ENCODE measurements at places on chromosomes 6 and 20. TPM values are rescaled to one million over a fixed set of nuclear protein-coding genes. Genes with fewer than 3 reads are reported as not detected.

The SYNDIG1 gene
- total RNA-seq: 8.3 TPM

- no peaks in the 10 kb centered on the region for H3K27me3 ChIP-seq
- H3K4me3 ChIP-seq: no peak overlapping the region
- no peaks in the 10 kb centered on the region for H3K4me1 ChIP-seq
- peak; percentile 20 for DNase-seq
These were observed 346.5 kb upstream of the PLCB4 start for GRCh38 chr20:8722277-8722928.

GRCh38 chr20:63533388-63533787, 3.8 kb downstream of the PTK6 start:
- peaks cover 12% of the 10 kb centered on the region for H3K4me1 ChIP-seq
- H3K4me3 ChIP-seq: no peak overlapping the region
- no peaks in the 10 kb centered on the region for H3K27me3 ChIP-seq
- H3K27ac ChIP-seq: no peak overlapping the region

- H3K4me1 ChIP-seq: no peaks in the 10 kb centered on the region
- DNase-seq: no peak
- no peak overlapping the region for H3K4me3 ChIP-seq
These were observed 13.7 kb upstream of the TMEM244 start for GRCh38 chr6:129874837-129875236.

GRCh38 chr6:79710127-79710526, 79.0 kb downstream of the SH3BGRL2 start:
- no peaks in the 10 kb centered on the region for H3K36me3 ChIP-seq
- no peak overlapping the region for H3K4me3 ChIP-seq
- H3K27ac ChIP-seq: no peak overlapping the region
- peak; percentile 28 for DNase-seq

DNA sequence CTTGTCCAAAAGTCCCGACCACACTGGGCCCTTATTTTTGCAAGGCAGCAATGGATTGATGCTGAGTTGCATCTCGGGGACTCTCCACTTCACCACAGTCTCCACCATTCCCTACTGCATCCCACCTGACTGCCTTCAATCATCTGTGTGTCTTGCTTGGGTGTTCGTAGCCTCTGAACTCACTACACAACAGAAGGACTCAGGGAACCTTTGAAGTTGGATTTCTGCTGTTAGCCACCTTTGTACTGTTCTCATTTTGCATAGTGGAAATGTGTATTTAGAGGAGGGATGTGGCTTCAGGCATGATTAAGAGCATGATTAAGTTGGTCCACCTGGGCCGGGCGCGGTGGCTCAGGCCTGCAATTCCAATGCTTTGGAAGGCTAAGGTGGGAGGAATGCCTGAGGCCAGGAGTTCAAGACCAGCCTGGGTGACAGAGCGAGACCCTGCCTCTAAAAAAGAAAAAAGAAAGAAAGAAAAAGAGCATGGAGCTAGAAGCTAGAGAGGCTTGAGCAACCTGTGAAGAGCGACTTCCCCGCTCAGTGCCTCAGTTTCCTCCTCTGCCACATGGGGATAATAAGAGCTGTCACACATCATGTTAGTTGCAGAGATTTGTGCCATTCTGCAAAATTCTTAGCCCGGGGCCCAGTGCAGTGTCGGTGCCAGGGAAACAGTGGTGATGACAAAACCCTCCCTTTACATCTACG, 121.3 kb upstream of the PTPN1 start:
- H3K27ac ChIP-seq: no peak overlapping the region
- H3K36me3 ChIP-seq: no peaks in the 10 kb centered on the region
- H3K4me3 ChIP-seq: no peak overlapping the region
- H3K27me3 ChIP-seq: no peaks in the 10 kb centered on the region

The CRYBG1 gene
- total RNA-seq: 7.9 TPM

The ROS1 gene
- total RNA-seq: not detected

The ITPR3 gene
- 77.8 TPM for total RNA-seq

- no peaks in the 10 kb centered on the region for H3K4me1 ChIP-seq
- H3K36me3 ChIP-seq: no peaks in the 10 kb centered on the region
- no peak for DNase-seq
- no peak overlapping the region for H3K27ac ChIP-seq
These were observed 1.9 kb downstream of the CST9L start for GRCh38 chr20:23566199-23566932.

The OPRM1 gene
- not detected for total RNA-seq

The EXOC2 gene
- 37.1 TPM for total RNA-seq

The GABRR2 gene
- total RNA-seq: 0.67 TPM

DNA sequence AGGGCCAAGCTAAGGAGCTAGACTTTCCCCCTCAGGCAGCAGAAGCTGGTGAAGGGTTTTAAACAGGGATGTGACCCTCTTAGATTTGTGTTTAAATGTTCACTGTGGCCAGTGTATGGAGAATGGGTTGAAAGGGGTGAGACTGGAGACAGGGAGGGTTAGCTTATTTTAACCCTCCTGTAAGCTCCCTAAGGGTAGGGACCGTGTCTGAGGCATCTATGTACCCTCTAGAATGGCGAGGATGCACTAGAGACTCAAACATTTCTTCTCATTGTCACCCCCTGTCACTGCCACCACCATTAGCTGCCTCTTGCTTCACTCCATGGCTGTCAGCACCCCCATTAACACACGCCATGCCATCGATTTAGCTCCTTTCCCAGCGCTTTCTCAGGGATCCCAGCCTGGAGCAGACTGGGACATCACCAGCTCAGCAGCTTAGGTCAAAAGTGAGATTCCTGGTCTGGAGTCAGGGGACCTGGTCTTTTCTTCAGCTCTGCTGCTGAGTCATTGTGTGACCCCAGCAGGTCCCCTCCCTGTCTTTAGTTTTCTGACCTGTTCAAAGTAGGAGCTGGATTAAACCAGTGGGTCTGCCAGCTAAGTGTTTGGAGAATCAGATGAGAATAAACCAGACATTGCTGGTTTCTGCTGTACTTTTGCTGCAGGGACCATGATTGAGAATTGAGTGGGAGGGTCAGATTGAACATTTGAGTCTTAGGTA, 1.1 kb upstream of the SLC22A7 start:
- no peak overlapping the region for H3K27ac ChIP-seq
- no peaks in the 10 kb centered on the region for H3K36me3 ChIP-seq
- no peak for DNase-seq

DNA sequence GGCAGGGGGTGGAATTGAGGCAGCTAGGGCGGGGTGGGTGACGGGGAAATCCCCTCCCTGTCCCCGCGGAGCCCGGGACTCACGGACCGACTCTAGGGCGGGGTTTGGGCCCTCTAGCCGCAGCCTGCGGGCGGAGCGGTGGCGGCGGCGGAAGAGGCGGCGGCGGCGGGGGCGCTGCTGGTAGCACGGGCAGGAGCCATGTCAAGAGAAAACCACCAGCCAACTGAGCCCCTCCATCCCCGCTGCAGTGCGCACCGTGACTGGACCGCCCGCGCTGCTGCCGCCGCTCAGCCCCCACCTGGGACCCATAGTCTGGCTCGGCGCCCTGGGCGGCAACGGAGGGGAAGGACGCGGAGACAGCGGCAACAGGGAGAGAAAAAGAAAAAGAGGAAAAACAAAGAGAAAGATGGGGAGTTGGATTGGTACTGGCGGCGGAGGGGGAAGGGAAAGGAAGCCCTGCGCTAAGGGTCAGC, 1.2 kb upstream of the C6orf62 start:
- H3K4me1 ChIP-seq: peaks cover 22% of the 10 kb centered on the region
- peaks cover 8% of the 10 kb centered on the region for H3K36me3 ChIP-seq

DNA sequence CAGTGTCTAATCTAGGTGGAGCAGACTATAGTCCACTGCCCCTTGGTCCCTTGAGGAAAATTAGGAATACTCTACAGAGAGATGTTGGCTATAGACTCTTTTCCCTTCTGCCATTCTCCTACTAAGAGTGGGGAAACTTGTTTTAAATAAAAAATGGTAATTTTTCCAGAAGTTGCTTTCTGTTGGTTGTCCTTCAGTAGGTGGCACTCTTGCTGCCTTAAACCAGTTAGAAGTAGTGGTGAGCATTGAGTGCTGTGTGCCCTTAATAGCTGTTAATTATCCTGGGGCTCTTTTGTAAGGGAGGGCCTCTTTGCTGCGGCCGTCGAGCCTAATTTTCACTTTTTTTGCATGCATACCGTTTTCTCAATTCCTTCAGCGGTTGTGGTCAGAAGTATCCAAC, 2.8 kb downstream of the CMTR1 start:
- DNase-seq: no peak
- H3K27me3 ChIP-seq: no peaks in the 10 kb centered on the region
- peaks cover 5% of the 10 kb centered on the region for H3K36me3 ChIP-seq
- H3K4me3 ChIP-seq: no peak overlapping the region

DNA sequence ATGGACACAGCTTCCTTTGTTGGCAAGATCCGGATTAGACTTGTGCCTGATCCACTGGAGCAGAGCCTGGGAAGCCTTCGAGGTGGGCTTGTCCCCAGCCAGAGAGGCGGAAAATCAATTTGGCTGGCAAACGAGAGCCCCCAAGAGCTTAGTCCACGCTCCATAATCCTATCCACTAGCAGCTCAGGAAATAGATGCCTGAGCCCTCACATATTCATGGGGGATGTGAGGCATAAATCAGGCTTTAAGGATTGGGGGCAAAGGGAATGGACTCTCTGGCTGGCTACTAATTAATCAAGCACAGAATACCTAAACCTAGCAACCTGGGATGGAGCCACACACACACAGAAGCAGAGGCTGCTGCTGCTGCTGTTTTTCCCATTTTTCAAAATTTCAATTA, 137.9 kb downstream of the PKHD1 start:
- H3K4me1 ChIP-seq: no peaks in the 10 kb centered on the region
- DNase-seq: no peak
- no peak overlapping the region for H3K27ac ChIP-seq
- no peaks in the 10 kb centered on the region for H3K36me3 ChIP-seq
- no peak overlapping the region for H3K4me3 ChIP-seq
- H3K27me3 ChIP-seq: no peaks in the 10 kb centered on the region
